ENCODE measurements at places on chromosomes 1 and 21. TPM values are rescaled to one million over a fixed set of nuclear protein-coding genes. Genes with fewer than 3 reads are reported as not detected.

The PAX7 gene
- 0.06 TPM for polyA plus RNA-seq

GRCh38 chr1:27572019-27572678 is 31.8 kb downstream of the AHDC1 start:
- no peak for DNase-seq

GRCh38 chr1:212288615-212289014 is 3.4 kb downstream of the PPP2R5A start:
- no peak for DNase-seq

GRCh38 chr1:83996621-83997020 is 2.3 kb downstream of the TTLL7 start:
- DNase-seq = peak; percentile 7

GRCh38 chr1:26281091-26281958 is 1.4 kb downstream of the SH3BGRL3 start:
- DNase-seq = no peak

- DNase-seq = no peak
Measured at GRCh38 chr1:115225993-115226685, 111.9 kb downstream of the NGF start.

DNA sequence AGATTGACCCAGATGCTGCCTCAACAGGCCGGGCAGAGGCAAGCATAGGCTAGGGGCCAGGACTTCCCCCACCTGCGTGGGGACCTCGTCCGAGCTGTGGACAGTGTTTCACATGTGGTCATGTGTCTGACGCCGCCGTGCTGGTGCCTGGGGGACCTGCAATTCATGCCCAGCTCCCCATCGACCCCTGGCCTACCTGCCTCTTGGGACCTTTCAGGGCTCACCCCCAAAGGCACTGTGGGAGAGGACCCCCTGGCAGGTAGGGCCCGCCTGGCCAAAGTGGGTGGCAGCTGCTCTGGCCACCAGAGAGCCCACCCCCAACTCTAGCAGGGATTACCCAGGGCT is 4.4 kb downstream of the TMEM201 start:
- no peak for DNase-seq

GRCh38 chr1:53946252-53947171 is at the start of gene LRRC42:
TSS of gene LRRC42 (plus strand) at chr1:53946350. CDS start at chr1:53952000, 5,650 bp downstream.
- DNase-seq = no peak
